ENCODE measurements at places on chromosomes 5 and 9. TPM values are rescaled to one million over a fixed set of nuclear protein-coding genes. Genes with fewer than 3 reads are reported as not detected.

The TMEM8B gene
- 0.35 TPM for total RNA-seq

The UBAP1 gene
- total RNA-seq, result 53.8 TPM

The AFAP1L1 gene
- total RNA-seq, result 14.5 TPM

The UHRF2 gene
- total RNA-seq, result 13.7 TPM

The FLT4 gene
- 5.8 TPM for total RNA-seq

The GNAQ gene
- 35.1 TPM for total RNA-seq
